Left ventricle myocardium superior (tissue), 1 donor: ENCODE measurements at places on chromosomes 5 and 9.
A peak's percentile ranks its signal among the peaks of the same experiment; 100 is the strongest.

- no peak for DNase-seq
These were observed 46.7 kb downstream of the TRIP13 start for GRCh38 chr5:939368-939767.

- DNase-seq, result no peak
These were observed 5.0 kb upstream of the SNAPC3 start for GRCh38 chr9:15417626-15418025.

DNA sequence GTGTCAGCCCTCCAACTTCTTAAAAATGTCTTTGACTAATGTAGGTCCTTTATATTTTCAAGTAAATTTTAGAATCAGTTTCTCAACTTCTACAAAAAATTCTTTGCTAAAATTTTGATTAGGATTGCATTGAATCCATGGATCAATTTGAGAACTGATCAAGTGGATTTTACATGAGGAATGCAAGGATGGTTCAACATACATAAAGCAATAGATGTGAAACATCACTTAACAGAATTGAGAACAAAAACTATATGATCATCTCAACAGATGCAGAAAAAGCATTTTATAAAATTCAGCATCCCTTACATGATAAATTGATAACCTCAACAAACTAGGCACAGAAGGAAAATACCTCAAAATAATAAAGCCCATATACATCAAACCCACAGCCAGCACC is 190.8 kb downstream of the AUH start:
- DNase-seq, result no peak

DNA sequence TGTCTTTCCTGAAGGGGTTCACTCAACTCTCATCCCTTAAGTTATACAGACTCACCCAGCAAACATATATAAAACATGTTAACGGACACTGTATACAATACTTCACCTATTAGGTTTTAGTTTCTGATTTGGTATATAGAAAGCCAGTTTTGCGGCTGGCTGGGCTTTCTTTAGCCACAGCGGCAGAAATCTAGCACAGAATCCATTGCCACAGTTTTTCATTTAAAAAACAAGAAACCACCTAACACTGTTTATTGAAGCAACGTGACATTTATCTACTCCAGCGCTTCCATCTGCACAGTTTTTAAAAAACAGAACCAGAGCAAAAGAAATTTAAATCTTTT is 67.3 kb downstream of the SNX30 start:
- DNase-seq, result no peak

GRCh38 chr9:107462691-107463090 is 26.9 kb downstream of the KLF4 start:
- DNase-seq, result no peak

DNA sequence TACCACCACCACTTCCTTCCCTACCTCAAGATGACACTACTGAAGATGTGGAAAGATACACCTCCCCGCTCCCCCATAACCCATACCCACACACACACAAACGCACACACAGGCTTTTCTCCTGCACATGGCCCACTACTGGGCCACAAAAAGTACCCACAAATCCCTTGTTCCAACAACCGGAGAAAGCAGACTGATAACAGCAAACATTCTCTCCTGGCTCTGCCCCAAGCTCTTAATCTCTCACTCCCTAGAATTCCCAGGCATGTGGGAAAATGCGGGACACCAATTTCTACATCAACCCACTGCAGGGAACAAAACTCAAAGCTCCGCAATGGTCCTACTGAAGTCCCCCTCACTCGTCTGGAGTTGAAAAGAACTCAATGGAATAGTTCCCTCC is 611.0 kb upstream of the KLF4 start:
- no peak for DNase-seq

GRCh38 chr9:35723426-35723825 is 8.6 kb downstream of the TLN1 start:
- no peak for DNase-seq

GRCh38 chr9:1775230-1775629 is 239.9 kb upstream of the SMARCA2 start:
- no peak for DNase-seq

DNA sequence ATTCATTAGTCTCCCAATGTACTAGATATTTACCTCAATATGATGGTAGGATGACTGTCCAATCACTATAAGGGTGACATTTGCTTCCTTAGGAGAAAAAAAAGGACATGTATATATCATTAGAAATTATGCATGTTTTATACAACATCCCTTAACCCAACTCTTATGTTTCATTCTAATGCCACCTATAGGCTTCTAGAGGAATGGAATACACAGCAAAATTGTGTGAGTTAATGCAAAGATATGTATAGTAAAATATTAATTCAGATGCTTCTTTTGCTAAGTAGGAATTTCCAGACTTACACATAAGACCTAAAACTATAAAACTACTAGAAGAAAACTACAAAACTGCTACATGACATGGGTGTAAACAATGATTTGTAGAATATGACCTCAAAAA is 3.5 kb downstream of the PRXL2C start:
- no peak for DNase-seq

GRCh38 chr5:173646692-173647091 is 30.2 kb upstream of the BOD1 start:
- DNase-seq, result no peak

DNA sequence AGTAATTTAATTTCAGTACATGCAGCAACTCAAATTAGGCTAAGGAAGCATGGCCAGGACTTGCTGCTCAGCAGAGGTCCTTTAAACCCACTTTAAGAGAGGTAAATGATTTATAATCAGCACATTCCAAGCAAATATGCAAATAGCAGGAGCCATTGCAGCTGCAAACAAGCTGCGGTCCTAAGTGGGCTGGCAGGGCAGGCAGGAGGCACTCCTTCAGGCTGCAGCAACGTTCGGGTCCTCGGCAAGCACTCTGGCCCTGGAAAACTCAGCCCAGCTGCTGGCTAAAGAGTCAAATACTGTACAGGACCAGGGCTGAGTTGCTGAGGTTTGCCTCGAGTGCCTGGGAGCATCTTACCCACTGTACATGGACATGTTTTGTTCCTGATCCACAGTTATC is 126.9 kb downstream of the FSTL4 start:
- DNase-seq, result no peak

DNA sequence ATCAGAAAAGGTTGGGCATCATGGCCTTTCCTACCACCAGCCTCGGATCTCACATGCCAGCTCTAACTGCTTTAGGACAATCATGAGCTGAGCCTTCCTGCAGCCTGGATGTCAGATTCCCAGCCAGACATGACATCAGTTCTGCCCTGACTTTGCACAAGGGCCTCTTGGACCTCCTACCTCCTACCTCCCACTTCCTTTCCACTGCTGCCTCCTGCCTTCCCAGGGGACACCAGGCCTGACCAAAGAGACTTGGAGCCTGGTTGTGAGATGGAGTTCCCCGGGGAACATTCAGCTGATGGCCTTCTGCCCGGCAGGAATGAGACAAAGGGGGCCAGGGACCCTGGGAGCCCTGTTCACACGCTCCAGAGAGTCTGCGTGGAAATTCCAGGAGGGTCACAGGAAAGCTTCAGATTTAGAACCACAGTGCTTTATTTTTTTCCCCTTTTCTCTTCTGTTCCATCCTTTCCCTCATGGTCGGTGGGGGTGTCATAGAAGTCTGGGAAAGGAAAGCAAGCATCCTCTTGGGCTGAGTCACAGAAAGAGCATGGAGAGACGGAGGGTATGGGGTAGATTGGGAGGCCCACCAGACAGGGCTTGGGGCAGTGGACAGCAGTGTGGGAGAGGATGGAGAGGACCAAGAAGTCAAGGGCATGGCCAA is 35.4 kb upstream of the IL17B start:
- peak; percentile 65 for DNase-seq

GRCh38 chr5:18380729-18381362 is 746.6 kb downstream of the TAF11L14 start:
- DNase-seq, result no peak

DNA sequence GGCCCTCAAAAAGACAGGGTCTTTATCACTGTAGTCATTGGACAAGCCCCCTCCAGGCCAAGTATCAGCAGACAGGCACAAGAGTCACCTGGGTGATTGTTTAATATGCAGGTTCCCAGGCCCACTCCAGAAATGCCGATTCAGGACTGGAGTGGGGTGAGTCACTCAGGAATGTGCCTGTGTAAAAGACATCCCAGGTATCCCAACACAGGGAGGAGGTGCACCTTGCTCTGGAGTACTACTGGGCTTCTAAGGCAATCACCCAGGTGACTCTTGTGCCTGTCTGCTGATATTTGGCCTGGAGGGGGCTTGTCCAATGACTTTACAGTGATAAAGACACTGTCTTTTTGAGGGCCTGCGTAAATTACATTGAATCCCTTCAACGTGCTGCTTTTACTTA is 40.6 kb downstream of the ACTL7B start:
- DNase-seq, result no peak

- no peak for DNase-seq
These were observed 761.3 kb upstream of the DMAC1 start for GRCh38 chr9:8560560-8561525.

DNA sequence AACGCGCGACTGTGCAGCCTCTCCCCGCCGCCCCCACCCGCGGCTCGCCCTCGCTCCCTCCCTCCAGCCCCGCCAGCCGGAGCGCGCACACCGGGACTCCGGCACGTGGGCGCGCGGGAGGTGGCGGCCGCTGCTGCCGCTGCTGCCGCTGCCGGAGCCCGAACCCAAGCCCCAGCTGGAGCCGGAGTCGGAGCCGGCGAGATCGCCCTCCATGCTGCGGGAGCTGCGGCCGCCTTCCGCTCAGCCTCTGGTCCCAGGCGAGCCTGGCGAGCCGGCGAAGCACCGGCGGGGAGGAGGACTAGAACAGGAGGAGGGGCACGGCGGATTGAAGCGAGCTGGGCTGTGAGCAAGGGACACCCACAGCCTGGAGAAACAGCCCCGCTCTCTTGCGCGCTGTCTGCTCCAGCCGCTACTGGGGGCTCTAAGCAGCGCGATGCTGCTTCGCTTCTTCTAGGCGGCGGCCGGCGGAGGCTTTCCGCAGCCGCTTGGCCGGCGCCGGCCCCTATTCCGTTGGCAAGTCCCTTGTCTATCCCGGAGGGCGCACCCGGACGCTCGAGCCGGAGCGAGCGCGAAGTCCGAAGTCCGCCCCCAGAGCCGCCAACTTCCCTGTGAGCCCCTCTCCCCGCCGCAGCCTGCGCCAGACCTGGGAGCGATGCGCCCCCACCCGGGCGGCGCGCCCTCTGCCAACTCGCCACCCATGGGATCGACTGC is 598.7 kb upstream of the SGCD start:
- DNase-seq, result peak; percentile 85

GRCh38 chr9:121074370-121075250 is at the start of gene CNTRL:
Gene CNTRL (plus strand): TSS chr9:121074955. CDS start chr9:121088327, 13,372 bp downstream.
- peak; percentile 93 for DNase-seq

GRCh38 chr9:35552837-35553236 is 52.2 kb upstream of the TESK1 start:
- DNase-seq, result no peak

DNA sequence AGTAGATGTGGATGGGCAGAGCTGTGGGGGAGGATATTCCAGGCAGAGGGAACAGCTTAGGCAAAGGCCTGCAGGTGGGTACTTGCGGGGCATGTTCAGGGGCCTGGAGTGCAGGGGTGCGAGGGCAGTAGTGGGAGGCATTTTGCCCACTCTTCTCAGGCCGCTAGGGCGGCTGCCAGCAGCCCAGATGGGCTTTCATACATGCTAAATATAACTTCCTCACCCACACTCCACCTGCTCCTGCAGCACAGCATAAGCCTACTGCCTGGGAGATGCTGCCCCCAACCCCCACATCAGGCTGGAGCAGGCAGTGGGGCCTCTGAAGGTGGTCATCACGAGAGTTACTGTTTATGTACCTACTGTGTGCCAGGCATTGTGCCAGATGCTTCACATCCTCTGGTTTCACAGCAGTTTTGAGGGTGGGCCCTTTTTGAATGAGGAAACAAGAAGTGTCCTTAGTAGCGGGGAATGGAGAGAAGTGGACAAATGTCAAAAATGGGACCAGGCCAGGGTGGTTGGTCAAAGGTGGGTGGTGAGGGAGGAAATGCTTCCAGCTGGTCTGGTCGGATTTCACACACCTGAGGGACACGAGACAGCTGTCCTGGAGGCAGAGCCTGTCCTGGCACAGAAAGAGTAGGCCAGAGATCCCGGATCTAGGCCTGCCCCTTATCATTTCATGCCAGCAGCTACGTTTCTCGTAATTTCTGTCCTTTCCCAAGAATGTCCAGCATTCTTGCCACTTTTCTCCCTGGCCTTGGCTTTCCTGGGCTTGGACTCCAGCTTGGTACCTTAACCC is 12.1 kb downstream of the RGS14 start:
- no peak for DNase-seq

DNA sequence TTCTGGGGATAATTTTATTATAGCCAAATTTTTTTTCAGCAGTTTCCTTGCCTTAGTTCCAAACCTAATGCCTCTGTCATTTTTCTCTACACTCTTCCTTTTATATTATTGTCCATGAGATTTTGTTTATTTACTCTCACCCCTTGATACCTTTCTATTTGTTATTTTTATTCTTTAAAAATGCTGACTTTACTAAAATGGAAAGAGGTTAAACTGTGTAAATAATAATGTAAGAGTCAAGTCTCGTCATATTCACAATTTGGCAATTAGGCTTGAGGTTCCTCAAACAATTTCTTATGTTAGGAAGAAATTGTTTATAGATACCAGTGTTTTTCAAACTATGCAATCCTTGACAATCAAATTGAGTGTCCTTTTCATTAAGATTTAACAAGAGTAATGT is 428.6 kb upstream of the CDH9 start:
- DNase-seq, result no peak

- no peak for DNase-seq
These were observed 187.6 kb downstream of the CETN3 start for GRCh38 chr5:90221951-90222350.

DNA sequence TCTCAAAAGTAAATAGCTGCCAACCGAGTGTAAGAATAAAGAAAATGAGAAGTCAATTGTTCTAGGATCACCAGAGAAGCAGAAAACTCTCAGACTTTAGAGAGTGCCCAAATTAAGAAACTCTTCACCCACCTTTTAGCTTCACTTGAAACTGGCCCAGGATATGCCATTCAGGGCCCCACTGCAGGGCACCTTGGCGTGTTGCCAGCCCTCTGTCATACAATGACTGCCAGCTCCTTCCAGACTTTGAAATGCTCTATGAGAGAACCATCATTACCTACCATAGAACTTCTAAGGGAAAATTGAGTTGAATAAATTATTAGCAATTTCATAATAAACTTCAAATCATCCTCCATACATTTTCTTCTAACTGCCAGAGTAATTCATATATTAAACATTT is 240.5 kb downstream of the CETN3 start:
- peak; percentile 49 for DNase-seq

- no peak for DNase-seq
These were observed 374.0 kb downstream of the NFIB start for GRCh38 chr9:13939701-13940490.
